ENCODE measurements at places on chromosomes 6 and 20.

- no peak for DNase-seq
These were observed 16.3 kb downstream of the LGSN start for GRCh38 chr6:63303476-63303875.

GRCh38 chr20:35327074-35327976, 35.1 kb upstream of the FAM83C start:
- no peak for DNase-seq

DNA sequence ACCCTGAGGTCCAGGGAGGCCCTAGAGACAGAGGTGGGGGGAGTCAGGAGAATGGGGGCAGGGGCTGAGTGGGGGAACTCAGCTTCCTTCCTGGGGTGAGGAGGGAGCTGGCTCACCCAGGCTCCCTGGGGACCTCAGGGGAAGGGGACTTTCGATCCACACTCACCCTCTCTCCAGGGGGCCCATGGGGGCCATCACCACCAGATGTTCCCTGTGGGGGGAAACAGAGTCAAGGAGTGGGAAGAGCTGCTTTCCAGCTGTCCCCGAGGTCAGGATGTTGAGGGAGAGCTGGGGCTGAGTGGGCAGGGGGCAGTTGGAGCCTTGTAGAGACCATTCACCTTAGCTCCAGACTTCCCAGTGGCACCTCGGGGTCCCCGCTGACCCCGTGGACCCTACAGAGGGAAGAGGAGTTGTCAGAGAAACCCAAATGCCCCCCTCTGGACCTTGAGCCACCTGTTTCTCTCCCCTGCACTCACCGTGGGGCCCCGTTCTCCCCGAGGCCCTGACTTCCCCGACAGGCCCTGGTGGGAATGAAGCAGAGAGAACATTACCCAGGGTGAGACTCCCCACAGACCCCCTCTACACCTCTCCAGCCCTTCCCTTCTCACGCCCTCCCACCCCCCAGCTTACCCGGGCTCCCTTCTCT, 18.6 kb downstream of the COL11A2 start:
- DNase-seq: no peak

DNA sequence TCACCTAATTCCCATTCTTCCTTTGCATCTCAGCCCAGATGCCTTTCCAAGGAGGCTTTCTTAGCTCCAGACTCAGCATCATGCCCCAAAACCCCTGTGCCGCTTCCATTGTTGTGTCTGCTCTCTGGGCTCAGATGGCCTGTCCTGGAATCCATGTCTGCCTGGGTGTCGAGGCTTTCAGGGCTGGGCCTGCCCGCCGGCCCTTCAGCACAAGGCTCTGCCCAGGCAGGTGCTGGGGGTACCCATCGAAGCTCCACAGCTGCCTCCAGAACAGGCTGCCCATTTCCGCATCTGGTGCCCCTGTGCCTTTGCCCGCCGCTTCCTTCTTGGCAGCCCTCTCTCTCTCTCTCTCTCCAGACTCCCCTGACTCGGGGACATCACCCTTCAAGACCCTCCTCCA, 1.2 kb downstream of the CPXM1 start:
- no peak for DNase-seq

GRCh38 chr6:90074161-90074850, 180.0 kb downstream of the GJA10 start:
- DNase-seq: no peak

- no peak for DNase-seq
These were observed 76.6 kb downstream of the SOD2 start for GRCh38 chr6:159616456-159616855.
